ENCODE measurements at places on chromosomes 4 and X.

- DNase-seq = no peak
Measured at GRCh38 chr4:78362310-78362709, 189.3 kb upstream of the ANXA3 start.

GRCh38 chr4:80240976-80241375 lies 25.5 kb upstream of the FGF5 start:
- no peak for DNase-seq

DNA sequence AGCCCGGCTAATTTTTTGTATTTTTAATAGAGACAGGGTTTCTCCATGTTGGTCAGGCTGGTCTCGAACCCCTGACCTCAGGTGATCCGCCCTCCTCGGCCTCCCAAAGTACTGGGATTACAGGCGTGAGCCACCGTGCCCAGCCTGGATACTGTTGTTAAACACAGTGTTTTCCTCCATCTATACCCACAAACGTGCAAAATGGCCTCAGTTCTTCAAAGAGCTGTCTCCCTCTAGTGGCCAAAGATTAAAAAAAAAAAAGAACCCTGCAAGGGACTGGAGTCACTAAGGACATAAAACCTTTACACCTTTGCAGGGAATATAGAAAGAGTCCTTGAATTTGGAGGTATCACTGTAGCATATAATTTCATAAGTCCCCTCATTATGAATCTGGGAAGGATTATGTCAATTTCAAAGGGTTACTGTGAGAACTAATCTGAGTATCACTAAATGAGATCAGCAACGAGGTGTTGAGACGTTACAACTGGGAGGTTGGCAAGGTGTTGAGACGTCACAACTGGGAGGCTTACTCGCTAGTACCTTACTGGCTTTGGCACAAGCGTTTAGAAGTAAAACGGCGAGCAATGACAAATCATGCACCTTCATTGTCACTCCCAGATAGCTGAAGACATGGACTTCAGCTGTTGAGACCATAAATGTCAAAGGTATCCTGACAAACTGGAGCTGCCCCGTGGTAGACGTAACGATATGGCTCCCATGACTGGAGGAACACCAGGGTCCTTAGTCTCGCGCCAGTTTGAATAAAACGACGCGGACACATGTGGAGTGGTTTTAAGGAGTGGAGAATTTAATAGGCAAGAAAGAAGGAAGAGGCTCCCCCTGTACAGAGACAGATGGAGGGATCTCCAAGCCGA lies 33.4 kb upstream of the ENPP6 start:
- DNase-seq = peak; percentile 79

DNA sequence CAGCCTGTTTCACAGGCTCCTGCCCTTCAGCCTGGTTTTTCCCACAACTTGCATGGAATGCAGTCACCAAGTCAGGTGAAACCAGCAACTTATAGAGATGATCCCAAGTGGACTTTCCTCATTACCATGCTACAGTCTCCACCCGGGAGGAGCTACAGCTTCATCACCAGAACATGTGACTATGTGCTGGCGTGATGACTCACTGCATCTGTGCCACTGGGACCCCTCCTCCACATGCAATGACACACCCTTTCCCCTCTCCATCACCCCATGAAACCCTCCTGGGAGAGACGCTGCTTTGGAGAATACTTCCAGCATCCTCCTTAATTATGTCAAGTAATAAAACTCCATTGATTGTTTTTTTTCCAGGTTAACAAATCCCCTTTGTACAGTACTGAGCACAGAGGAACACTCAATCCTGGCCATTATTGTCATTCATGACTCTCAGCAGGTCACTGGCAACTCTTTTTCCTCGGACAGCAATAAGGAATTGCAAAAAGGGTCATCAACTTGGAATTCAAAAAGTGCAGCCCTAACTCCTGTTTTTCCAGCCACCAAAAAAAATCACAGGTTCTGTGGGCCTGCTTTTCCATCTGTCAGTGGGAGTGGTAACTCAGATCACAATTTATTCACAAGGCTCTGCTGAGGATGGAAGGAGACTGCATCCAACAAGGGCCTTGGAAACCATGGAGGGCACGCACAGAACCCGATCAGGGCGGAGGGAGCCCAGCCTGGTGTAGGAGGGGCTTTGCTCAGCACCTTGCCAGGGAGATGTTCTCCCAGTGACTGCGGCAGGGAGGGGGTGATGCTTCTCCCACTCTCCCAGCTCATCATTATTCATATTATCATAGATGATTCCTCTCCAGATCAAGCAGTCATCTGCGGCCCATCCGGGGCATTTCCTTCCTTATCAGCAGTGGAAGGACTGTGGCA lies 17.4 kb downstream of the QDPR start:
- DNase-seq = peak; percentile 27

- no peak for DNase-seq
Measured at GRCh38 chr4:99033956-99034355, 38.4 kb downstream of the METAP1 start.

- no peak for DNase-seq
Measured at GRCh38 chr4:109547394-109547793, 12.7 kb upstream of the MCUB start.

DNA sequence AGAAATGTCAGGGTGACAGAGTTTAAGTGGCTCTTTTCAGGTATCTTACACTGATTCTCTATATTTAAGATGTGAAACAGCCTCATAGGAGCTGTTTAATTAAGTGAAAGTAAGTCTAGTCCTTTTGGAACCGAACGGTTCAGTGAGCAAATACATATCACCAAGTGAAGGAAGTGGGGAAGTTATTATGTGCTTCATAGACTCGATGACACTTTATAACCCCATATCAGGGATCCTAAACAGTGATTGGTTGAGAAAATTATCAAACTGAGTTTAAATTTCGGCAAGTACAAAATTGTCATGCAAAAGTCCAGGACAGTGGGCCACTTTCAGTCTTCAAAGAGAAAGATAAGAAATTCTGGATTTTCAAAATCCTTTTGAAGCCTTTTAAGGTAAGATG lies at the start of gene DSPP:
Gene DSPP, plus strand, starts transcription at position 301 of the 400 bp plus-strand sequence. CDS start 2,380 bp downstream, outside the sequence.
- no peak for DNase-seq

DNA sequence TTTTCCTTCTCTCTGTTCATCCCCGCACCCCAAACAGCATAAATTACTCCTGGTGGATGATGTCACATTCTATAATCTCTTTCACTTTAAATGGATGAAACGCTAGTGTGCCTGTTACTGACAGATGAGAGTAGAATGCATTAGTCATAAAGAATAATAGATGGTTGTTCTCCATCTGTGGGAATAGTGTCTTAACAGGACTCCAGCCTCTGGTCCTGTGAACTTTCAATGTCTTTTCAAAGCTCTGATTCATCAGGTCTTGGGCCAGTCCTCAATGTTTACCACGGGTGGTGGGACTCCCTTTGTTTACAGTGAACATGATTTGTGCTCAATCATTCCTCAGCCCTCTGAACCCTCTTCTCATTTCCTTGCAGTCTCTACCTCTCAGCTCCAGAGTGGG lies 182.6 kb downstream of the GABRB1 start:
- DNase-seq = no peak

- no peak for DNase-seq
Measured at GRCh38 chrX:37959212-37960021, 46.9 kb upstream of the SYTL5 start.

DNA sequence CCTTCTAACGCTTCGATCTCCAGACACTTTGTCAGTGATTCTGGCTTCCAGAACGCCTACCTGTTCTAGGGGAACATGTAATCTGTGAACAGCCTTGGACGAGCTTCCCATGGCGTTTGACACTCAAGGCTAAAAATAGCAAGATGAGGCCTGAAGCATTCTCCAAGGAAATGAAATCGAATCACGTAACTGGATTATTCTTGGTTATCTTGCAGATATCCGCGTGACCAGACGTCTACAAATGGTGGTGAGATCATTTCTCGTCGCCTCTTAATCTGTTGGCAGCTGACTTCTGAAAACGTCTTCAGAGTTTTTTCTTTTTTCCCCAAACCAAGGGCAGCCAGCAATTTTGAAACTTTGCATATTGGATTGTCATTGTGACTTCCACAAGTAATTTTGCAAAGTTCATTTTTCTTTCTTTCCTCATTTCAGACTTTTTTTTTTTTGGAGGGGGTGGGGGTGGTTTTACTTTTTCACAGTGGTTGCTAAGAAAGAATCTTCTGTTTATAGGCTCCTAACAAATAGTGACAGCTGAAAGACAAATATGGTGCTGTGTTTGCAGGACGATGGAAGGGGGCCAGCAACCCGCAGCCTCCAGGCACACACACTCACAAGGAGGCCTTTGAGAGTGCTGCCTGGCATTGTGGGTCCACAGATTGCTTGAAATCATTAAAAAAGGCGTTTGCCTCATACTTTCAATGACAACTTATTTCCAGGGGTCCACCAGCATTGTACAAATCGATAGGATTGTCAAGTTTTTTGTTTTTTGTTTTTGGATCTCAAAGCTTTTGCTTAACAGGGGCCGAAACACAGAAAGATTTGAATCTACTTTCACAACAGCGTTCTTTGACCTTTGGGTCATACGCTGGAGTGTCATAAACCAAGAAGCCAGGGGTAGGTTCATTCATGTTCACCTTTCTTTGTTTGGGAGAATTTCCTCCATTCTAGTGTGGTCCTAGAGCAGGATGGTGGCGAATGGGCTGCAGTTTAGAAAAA lies 32.4 kb upstream of the PDLIM3 start:
- no peak for DNase-seq

DNA sequence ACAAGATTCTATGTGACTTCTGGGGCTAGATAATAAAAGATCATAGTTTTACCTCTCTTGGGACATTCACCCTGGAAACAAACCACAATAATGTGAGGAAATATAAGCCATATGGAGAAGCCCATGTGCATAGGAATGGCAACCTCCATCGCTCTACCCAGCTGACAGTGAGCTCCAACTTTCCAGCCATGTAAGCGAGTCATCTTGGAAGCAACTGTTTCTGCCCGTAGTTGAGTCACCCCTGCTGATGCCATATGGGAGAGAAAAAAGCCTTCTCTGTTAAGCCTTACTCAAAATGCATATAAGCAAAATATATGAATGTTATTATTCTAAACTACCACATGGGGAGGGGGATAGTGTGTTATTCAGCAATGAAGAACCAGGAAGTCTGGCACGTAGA lies 31.4 kb upstream of the RELL1 start:
- DNase-seq = peak; percentile 49

- DNase-seq = no peak
Measured at GRCh38 chrX:66638591-66639500, at the start of gene EDA2R. EDA2R (minus strand) TSS chrX:66639078; CDS start chrX:66616020, 23,058 bp downstream.

DNA sequence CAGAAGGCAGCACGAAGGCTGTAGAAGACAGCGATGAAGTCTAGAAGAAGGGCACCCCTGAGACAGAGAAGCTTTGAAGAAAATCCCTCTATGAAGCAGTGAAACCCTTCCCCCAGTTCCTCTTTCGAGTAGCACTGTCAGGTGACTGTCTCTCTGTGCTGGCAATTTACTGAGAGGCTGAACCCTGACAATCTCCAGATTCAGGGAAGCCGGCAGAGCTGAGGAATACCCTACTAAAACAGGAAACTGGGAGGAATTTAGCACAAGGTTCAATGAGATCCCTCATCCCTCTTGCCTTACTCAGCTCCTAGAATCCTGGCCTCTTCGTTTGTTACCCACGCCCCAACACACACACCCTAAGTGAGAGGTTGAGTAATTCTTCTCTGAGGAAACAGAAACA lies 239.7 kb upstream of the NOCT start:
- peak; percentile 74 for DNase-seq

DNA sequence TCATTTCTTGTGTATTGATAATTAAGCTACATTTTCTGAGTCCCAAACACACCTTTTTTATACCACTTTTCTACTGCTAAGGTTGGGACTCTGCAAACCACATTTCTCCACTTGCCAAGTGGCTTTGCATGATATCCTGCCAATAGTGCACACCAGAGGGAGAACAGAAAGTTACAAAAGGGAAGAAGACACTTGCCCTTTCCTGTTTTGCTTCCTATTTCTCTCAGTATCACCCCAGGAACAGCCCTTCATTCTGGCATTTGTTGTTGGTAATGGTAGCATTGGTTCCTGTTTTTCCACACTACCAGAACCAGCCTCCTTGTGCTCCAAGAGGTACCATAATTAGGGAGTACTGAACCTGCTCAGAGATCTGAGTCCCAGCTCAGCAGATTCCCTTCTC lies 87.1 kb downstream of the HDX start:
- peak; percentile 54 for DNase-seq

GRCh38 chr4:183364025-183364424 lies 41.8 kb upstream of the CLDN24 start:
- DNase-seq = no peak

- peak; percentile 2 for DNase-seq
Measured at GRCh38 chr4:165522050-165522449, 143.2 kb downstream of the CPE start.

GRCh38 chrX:15214588-15214987 lies 55.3 kb downstream of the ASB9 start:
- no peak for DNase-seq

- DNase-seq = no peak
Measured at GRCh38 chr4:98383431-98384106, 122.4 kb downstream of the RAP1GDS1 start.

GRCh38 chr4:8872402-8873291 lies 1.0 kb upstream of the HMX1 start:
- DNase-seq = no peak

Measured in suppressor macrophage treated with lipopolysaccharide for 4 hours (primary cell).